EH (cell line): ENCODE measurements at places on chromosomes 7 and 10.

- DNase-seq, result no peak
These were observed 37.6 kb downstream of the GET4 start for GRCh38 chr7:913736-914520.

DNA sequence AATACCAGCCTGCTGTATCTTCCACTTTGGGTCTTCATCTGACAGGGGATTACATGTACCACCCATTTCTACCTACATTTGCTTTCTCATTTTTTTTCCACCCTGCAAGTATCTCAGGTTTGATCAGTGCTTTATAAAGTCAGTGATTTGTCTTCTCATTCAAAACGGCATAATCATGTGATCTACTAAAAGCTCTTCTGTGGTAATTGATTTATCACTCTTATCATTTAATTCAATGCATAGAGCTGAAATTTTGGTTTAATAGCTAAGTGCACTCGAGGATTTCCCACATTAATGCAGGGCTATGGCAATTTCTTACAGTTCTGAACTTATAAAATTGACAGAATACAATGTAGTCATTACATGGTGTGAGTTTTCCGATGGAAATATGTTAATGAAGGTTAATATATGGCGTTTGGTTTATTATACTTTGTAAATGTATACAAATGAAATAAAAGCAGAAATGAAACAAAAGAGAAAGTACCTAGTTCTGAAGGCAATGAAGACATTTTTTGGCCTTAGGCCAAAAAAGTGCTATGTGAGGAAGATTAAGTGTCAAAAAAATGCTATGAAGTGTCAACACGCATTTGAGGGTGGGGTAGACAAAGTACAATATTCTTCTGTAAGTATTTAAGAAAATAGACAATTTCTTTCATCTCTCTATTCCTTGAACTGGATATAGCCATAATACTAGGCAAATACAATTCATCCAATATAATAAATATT is 457.3 kb downstream of the ETV1 start:
- no peak for DNase-seq

DNA sequence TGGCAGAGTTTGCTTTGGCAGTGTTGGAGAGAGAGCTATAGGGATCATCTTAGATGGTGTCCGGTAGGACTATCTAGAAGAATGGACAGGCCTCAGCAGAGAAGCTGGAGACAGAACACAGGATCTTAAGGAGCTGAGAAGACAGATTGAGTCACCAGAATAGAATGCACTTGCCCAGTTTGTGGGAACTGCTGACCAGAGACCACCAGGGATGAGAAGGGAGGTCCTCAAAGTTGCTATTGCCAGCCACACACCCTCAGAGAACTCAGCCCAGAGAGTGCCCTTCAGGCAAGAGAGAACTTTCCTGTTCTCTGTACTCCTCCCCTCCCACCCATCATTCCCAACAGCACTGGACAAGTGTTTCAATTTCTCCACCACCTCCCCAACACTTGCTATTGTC is 25.3 kb upstream of the GALNT11 start:
- DNase-seq, result peak; percentile 9

DNA sequence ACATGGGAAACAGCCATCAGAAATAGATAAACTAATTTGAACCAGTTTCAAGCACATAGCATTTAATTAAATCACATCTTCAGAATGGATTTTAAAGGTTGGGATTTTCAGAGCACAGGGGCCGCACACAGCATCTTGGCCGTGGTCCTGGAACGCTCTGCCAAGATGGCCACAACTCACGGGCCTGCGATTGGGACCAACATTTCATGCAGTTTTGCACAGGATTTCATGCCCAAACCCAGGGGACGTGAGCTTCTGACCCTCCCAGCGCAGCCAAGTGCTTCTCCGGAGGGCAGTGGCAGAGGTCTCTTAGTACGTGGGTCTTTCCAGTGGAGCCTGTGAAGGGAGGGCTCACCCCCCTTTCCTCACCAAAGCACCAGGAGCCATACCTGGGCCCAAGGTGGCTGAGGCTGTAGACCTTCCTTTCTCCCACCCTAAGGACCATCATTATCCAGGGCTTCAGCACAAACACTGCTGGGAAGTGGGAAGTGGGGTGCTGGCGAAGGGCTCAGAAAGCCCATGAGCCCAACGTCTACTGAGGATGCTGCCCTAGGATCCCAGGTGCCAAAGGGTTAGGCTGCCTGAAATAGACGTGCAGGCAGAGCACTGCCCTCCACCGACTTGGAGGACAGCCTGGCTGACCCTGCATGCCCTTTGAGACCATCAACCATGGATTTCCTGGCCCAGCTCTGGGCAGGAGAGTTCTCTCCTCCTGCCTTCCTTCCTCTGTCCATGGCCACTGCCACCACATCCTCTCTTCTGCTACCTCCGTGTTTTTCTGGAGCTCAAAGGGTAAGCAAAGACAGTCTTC is 611.2 kb upstream of the MGMT start:
- no peak for DNase-seq

DNA sequence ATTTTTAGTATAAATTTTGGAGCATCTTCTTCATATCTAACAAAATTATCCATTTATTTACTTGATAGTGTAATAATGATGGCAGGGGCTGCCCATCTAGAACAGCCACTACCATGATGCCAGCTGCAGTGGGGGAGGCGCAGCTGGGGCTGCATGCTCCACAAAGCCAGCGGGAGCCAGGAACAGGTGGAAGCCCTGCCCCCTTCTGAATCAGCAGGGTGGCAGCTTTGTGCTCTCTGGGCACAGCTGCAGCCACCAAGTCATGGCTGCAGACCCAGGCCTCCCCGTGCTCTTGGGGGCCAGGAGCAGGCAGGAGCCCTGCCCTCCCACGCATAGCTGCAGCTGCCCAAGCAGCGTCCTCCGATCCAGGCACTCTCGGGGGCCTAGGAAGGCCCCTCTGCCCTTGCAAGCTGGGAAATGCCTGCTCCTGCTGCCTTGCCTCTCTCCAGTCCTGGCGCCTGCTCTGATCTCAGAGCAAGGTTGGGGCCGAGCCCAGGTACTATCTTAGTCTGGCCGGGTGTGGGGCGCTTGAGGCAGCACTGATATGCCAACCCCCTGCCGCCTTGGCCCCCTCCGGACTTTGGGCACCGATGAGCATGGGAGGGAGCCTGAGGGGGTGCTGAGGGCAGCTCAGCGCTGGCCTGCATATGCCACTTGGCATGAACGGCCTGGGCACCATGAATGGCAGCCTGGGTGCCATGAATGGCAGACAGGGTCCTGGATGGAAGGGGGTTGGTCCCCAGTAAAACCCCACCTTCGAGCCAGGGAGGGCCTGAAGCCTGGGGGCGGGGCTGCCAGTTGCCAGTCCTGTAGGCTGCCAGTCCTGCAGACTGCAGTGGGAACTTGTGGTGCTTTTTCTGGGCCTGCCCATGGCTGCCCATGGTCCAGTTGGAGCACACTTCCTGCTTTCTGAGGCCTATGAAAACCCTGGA is 1110.8 kb upstream of the POT1 start:
- no peak for DNase-seq

DNA sequence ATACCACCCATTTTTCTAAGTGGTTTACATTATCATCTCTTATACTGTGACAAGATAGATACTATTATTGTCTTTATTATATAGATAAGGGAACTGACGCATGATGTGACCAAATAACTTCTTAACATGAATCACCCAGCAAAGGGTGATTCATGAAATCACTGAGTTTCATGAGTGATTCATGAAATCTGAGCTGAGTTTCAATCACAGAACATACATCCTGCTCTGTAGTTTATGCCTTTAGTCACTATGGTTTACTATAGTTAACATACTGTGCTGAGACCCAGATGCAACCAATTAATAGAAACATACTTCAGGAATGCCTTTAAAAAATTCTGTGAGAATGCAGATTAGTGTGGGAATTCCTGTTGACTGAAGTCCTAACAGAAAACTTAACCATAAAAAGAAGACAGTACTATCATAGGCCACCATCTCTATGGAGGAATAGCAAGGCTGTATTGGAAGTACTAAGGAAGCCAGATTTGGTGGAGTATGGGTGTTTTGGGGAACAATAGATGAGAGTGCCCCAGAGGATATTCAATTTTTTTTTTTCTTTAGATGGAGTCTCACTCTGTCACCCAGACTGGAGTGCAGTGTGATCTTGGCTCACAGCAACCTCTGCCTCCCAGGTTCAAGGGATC is 43.1 kb upstream of the SEMA3A start:
- DNase-seq, result peak; percentile 97

DNA sequence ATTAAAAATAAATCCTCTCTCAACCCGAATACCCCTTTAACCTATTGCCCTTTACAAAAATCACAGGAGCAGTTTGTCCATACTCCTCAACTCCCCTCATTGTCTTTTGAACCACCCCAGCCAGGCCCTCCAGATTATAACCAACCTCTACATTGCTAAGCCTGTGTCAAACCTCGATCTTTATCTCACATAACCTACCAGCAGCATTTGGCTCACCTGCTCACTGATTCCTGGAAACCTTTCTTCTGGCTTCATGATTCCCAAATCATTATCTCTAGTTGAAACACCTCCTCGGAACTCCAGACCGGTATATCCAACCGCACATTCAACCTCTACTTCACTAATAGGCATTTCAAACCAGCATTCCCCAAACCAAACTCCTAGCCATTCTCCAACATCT is 11.8 kb downstream of the SEC61G start:
- no peak for DNase-seq

GRCh38 chr7:22156205-22156604 is 200.7 kb downstream of the RAPGEF5 start:
- DNase-seq, result peak; percentile 71

DNA sequence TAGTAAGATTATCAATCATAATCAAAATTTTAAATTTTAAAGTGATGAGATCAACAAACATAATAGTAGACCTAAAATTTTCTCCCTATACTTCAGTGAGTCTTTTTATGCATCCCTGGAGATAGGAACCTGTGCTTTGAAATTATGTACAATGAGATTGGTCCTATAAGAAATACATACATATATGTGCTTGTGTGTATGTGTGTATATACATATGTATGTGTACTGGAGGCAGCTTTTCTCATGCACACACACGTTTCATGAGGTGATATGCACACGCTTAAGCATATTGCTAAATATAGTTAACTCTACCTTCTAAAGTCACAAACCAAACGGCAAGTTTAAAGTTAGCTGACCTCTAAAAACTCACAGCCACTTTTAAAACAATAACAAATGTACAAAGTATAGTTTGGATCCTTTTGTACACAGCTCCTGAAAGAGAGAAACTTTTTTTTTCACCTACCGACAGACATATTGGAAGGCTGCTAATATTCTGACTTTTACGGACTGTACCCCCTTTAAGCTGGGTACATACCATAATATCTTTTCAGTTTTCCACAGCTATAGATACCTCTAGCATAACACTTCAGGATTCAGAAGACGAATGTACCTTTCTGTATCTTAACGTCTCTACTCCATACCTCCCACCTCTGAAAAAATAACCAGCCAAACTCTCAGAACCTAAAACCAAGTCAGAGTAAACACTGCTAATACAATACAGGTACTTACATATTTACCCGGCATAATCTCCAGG is 3.3 kb downstream of the ITGB1 start:
- no peak for DNase-seq

DNA sequence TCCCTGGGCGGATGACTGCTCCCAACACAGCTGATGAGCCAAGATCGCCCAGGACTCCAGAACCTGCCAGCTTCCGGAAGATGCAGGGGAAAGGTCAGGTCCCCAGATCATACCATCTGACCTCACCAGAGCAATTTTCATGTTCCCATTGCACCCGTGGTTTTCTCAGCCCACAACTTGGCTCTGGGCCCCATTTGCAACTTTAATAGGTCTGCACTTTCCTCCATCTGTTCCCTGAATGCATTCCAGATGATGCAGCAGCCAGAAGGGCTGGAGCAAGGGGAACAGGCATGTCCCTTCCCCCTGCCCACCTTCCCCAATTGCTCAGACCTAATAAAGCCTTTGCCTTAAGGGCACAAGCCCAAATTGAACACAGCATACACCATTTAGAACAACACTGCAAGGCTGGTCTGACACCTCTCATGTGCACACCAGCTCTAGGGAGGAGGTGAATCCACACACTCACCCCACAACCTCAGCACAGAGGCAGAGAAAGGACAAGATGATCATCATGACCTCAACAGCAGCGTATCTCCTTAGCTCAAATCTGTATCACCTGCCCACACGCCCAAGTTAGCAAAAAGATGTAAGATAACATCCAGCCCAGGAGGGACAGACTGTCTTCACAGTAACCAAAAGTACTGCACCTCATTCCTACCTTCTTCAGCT is 87.5 kb downstream of the PLXNA4 start:
- DNase-seq, result peak; percentile 4

DNA sequence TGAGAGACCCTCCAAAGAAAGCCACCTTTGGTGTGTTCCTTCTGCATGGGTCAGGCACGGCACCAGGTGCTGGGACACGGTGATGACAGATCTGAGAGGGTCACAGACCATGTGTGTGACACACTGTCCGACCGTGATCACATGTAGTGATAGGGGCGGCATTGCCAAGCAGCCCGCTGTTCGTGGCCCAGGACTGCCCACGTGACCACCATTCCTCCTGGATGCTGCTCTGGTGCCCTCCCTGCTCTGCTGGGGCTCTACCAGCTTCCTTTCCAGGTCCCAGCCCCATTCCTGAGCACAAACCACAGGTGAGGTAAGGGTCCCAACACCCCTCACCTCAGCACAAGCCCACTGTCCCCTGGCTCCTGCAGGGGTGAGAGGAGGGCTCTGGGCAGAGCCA is 10.1 kb upstream of the SLC18A3 start:
- no peak for DNase-seq

GRCh38 chr7:12069757-12070156 is 141.3 kb upstream of the TMEM106B start:
- no peak for DNase-seq

DNA sequence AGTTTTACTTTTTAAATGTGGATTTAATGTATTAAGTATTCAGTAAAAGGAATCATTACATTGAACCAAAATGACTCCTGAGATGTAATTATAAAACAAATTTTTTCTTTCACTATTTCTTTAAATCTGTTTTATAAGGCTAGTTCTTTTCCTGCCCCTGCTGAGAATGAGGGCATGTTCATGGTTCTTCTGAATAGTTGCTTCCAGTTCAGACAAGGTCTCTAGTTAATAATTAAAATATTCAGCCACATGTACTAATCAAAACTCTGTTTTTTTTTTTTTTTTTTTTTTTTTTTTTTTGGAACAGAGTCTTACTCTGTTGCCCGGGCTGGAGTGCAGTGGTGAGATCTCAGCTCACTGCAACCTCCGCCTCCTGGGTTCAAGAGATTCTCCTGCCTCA is 321.2 kb downstream of the DNAJB9 start:
- no peak for DNase-seq
